Activated CD4-positive, alpha-beta T cell treated with anti-CD3 and anti-CD28 coated beads for 4 hours (primary cell): ENCODE measurements at places on chromosomes 3 and 15.

DNA sequence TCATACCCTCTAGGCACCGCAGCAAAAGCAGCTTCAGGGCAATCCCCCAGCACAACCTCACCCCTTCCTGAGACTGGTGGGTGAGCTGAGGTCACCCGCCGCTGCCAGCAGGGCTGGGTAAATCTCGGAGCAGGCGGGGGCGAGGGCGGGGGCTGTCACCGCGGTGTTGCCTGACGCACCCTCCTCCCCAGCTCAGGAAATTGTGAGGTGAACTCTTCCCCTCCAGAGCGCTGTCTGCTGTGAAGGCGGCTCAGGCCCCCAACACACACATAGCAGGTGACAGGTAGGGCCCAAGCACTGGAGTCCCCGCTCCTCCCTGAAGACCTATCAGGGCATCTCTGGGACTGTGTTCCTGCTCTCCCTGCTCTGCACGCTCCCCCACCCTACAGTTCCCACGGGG is 30.2 kb upstream of the FURIN start:
- peak; percentile 93 for DNase-seq

DNA sequence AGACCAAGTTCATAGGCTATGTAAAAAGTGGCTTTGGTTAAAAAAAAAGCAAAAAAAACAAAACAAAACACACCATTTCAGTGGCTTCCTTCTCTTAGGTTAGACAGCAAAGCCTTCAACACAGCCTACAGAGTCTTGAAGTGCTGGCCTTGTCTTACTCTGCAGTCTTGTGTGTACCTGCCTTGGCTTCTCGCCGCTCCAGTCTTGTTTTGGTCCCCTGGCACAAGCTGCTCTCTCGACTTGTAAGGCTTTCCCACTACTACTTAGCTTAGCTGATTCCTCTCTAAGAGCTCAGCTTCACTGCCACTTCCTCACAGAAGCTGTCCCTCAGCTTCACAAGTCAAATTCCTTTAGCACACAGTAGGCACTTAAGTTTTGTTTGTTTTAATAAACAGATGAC is 63.0 kb downstream of the ST3GAL6 start:
- DNase-seq = no peak

- no peak for DNase-seq
Measured at GRCh38 chr15:78177447-78177873, 28.3 kb downstream of the IDH3A start.

- DNase-seq = no peak
Measured at GRCh38 chr15:99137877-99138276, 33.0 kb downstream of the SYNM start.

DNA sequence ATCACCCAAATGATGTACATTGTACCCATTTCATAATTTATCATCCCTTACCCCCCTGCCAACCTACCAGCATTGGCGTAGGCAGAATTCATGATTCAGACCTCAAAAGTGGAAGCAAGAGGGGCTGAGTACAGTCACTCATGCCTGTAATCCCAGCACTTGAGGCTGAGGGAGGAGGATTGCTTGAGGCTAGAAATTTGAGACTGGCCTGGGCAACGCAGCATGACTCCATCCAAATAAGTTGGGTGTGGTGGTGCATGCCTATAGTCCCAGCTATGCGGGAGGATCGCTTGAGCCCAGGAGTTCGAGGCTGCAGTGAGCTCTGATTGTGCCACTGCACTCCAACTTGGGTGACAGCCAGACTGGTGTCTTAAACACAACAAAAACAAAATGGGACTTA is 10.4 kb downstream of the TTC14 start:
- DNase-seq = no peak

DNA sequence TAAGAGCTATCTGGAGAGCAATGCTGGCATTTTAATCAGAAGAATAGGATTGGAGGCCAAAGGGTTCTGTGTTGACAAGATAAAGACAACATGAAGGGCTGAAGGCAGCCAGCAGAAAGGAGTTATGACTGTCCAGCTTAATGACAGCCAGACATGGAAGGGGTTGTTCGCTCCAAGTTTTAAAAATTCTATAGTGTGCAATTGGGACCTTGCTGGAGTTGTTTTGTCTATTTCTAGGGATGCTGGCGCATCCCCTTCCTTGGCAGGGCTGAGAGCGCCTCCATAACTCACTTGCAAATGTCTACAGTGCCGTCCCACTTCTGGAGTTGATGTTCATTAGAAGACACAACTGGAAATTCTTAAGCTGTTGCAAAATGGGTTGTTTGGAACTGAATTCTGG is 200.7 kb downstream of the TLE3 start:
- DNase-seq = no peak

GRCh38 chr15:54250326-54250725 is 272.1 kb downstream of the UNC13C start:
- no peak for DNase-seq

GRCh38 chr3:101833446-101833974 is 15.8 kb upstream of the NFKBIZ start:
- no peak for DNase-seq

GRCh38 chr3:132984181-132984580 is 54.0 kb upstream of the TMEM108 start:
- DNase-seq = no peak

GRCh38 chr3:84974347-84974746 is 15.6 kb downstream of the CADM2 start:
- DNase-seq = no peak

DNA sequence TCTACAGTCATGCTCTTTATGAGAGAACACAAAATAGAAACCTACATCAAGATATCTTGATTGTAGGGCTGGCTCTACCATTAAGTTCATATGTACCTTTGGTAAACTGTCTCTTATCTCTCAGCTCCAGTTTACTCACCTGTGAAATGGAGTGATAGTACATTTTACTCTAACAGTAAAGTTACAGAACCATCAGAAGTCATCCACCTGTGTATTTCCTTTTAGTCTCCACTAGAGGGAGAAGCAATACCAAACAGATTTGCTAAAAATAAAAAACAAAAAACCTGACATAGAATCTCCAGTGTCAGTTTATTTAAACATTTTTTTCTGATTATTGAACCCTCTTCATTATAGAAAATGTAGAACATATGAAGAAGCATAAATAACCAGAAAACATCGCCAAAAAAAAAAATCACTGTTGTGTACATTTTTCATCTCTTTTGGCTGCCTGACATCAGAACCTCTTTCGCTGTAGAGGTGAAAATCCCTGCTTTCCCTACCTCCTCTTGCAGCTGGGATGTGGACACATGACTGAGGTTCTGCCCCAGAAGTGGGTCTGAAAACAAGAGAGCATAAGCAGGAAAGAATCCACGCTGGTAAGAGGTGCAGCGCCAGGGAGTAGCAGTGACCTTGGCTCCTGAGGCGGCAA is 48.7 kb upstream of the WDR72 start:
- no peak for DNase-seq

GRCh38 chr15:61327019-61327631 is 98.0 kb upstream of the RORA start:
- DNase-seq = no peak

GRCh38 chr3:128794067-128794768 is 68.2 kb downstream of the RAB7A start:
- DNase-seq = peak; percentile 46

- DNase-seq = no peak
Measured at GRCh38 chr3:133169331-133170068, 131.3 kb downstream of the TMEM108 start.

DNA sequence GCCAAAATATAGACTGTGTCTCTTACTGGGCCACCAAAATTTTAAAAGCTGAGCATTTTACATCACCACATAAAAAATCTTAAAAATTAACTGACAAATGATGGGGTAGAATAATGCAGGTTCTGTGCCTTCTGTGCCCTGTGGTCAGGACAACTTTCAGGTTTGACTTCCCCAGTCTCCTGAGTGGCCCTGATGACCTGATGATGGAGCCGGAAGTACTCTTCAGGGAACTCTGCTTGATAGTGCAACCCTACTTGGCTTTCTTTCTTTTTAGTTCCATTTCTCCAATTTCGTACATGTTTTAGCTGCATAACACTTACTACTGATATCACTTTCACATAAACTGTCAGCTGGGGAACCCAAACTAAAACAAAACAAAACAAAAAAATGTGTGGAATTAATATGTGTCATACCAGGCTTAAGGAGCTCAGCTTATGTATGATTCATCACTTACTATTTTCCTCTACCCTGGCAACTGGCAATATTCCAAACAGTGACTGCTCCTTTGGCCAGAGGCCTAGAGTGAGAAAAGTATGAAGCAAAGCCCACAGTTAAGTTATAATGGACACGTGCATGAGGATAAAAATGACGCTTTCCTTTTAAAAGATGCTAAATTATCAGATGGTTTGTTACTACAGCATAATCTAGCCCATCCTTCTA is 194.3 kb downstream of the BCHE start:
- DNase-seq = no peak

- no peak for DNase-seq
Measured at GRCh38 chr3:12601072-12601471, 44.2 kb downstream of the MKRN2 start.
